ENCODE measurements at places on chromosomes 1 and 21. TPM values are rescaled to one million over a fixed set of nuclear protein-coding genes. Genes with fewer than 3 reads are reported as not detected.

GRCh38 chr1:14508613-14509012, 89.9 kb upstream of the KAZN start:
- DNase-seq, result no peak

Gene GRHL3
- 1.5 TPM for total RNA-seq

DNA sequence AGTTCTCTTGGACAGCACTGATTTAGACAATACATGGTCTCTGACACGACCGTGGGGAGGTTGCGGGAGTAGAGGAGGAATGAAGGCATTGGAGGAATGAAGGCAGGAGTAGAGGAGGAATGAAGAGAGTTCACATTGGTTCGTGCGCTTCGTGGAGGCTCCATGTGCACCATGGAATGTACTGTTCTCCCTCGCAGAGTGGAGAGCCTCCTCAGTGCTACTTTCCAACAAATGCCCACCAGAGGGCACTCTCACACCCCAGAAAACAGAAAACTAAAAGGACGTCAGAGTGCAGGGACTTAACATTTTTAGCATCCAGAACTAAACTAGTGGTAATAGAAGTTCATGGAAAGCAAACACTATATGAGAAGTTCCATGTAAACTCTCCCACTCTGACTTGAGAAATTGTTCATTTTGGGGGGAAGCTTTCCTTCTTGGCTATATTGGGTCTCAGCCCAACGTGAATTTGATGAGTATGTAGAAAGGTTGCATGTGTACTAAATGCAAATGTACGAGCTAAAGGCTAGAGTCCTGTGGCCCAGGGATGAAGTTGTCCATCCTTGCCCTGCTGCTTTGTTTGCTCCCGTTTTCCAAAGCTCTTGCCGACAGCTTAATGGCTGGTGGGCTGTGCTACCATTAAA, 211.6 kb downstream of the LMX1A start:
- peak; percentile 71 for DNase-seq

GRCh38 chr1:44361478-44361877, 6.4 kb upstream of the ERI3 start:
- DNase-seq, result no peak

DNA sequence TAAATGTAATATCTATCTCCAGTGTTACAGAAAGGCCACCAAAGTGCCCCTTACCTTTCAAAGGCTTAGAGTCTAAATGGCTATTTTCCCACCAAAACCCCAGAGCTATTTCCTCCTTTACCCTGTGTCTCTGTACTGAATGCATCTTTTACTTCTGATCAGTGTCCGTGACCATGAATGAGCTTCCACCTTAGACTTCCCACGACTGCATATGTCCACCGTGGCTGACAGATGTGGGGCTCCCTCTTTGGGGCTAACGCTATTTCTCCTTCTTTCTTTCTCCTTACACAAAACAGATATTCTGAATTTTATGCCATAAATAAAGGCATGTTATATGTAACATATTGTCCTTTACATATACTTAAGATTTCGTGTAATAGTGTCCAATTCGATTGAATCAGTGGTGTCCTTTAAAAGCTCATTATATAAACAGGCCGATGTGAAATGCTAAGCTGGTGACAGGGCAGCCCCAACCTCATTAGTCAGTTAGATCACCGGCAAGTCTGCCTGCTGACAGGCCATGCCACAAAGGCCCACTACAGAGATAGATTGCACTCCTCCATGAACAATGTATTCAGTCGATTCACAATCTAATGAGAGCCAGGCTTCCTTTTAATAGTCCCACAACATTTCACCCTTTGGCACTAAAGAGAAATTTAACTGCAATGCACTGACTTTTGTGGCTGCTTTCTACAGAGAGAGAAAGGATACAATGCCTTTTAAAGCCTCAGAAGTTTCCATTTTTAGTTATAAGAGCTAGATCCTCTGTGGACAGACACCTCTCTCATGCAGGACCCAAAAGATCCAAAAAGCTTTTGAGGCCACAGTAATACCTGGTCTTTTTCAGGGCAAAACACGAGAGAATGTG, 297.9 kb downstream of the PCP4 start:
- no peak for DNase-seq

DNA sequence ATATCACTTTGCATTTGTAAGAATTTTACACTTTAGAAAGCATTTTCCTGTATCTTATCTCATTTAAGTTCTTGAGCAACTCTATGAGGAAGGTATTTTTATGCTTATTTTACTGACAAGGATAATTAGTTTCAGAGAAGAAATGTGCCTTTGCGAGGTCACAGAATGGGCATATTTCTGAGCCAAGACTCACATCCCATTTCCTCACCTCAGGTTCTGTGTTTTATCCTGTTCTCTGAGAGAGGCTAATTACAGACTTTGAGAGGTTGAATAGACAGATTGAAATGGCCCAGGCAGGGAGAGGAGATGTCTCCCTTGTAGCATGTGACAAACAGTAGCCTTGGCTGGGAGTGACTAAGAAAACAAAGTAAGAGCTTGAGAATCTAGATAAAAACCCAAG, 39.1 kb upstream of the ZC3H11B start:
- DNase-seq, result no peak

Gene ABCG1
- 4.0 TPM for total RNA-seq

Gene KLHDC9
- 5.8 TPM for total RNA-seq

GRCh38 chr1:68112835-68113243, 62.4 kb upstream of the DIRAS3 start:
- no peak for DNase-seq

Gene C4BPB
- total RNA-seq, result 0.30 TPM

Gene PFKFB2
- 16.8 TPM for total RNA-seq

GRCh38 chr1:170063109-170063826, 11.2 kb downstream of the KIFAP3 start:
- DNase-seq, result no peak

Gene PRAMEF27
- total RNA-seq, result not detected

- DNase-seq, result no peak
Measured at GRCh38 chr1:87305762-87306161, 22.9 kb upstream of the LMO4 start.

GRCh38 chr1:153192697-153193096, 10.5 kb upstream of the LELP1 start:
- DNase-seq, result peak; percentile 73

GRCh38 chr21:17925000-17925610, 105.9 kb upstream of the C21orf91 start:
- peak; percentile 53 for DNase-seq

GRCh38 chr1:221118176-221118937, 239.1 kb downstream of the HLX start:
- DNase-seq, result no peak

Gene TCP10L
- 1.6 TPM for total RNA-seq

Gene ATF3
- total RNA-seq, result 12.5 TPM

DNA sequence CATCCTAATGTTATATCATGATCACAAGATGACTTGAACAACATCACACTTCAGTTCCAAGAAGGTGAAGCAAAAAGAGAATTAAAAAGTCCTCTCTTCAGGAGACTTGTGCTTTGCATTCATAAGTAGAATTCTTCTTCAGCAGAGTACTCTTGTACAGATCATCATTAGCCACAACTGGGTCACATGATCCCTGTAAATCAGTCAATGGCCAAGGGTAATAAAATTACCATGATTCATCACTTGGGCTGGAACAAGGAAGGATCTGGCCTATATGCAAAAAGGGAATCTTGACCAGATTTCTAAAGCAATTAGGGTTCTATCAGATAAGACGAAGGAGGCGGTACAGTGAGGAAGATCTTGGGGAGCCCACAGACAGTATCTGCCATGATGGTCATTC, 458.0 kb upstream of the DEPDC1 start:
- DNase-seq, result no peak

DNA sequence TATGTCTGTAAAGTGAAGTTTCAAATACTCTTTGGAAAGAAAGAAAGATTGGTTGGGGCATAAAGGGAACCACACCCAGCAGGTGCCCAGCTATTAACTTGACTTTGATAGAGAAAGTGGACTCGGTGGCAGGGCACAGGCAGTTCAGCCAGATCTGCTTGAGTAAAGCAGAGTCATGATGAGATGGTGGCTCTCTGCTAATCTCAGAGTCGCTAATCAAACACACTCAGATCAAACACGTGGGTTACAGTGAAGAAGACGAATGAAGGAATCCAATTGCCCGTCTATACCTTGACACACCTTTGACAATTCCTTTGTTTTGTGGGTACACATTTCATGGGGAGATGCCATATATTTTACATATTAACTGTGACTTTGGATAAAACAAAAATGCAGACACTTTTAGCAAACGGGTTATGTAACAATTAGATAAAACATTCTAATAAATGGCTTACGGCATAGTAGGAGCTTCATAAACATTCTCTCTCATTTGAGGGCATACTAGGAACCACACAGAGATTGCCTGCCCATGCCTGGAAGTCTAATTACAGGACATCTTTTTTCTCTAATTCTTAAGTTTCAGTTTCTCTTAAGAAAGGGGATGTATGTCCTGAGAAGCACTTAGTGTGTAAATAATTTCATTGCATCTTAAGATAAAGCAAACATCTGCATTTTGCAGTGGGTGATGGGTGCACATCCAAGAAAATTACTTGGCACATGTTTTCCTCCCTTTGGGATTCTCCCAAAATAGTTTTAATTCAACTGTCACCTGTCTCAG, 7.2 kb downstream of the CBR1 start:
- no peak for DNase-seq

GRCh38 chr1:109786531-109787021, 22.9 kb upstream of the EPS8L3 start:
- no peak for DNase-seq

- no peak for DNase-seq
Measured at GRCh38 chr1:9233241-9233941, 1.2 kb upstream of the H6PD start.

GRCh38 chr1:85566890-85567289, 13.7 kb upstream of the CCN1 start:
- DNase-seq, result no peak

Gene PDC
- not detected for total RNA-seq

Gene TAS1R3
- 0.21 TPM for total RNA-seq

GRCh38 chr1:18373882-18374493, 106.7 kb upstream of the KLHDC7A start:
- peak; percentile 93 for DNase-seq

Gene ZYG11A
- 7.3 TPM for total RNA-seq

- no peak for DNase-seq
Measured at GRCh38 chr1:17360272-17360956, 11.6 kb upstream of the PADI6 start.

Gene ABCA4
- total RNA-seq, result 0.16 TPM

GRCh38 chr1:65572701-65573421, 152.4 kb downstream of the LEPR start:
- DNase-seq, result no peak

DNA sequence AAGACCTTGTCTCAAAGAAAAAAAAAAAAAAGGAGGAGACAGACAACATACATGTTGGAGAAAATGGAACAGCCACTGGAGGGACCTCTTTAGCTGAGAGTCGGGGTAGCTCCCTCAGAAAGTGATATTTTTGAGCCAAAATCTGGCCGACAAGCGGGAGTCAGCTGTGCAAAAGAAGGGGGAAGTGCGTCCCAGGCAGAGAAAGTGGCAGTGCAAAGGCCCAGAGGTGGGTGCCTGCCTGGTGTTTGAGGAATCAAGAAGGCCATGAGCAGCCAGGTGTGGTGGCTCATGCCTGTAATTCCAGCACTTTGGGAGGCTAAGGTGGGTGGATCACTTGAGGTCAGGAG, 6.1 kb upstream of the CROCC start:
- no peak for DNase-seq

GRCh38 chr1:201356701-201357100, 20.8 kb downstream of the TNNT2 start:
- DNase-seq, result no peak

DNA sequence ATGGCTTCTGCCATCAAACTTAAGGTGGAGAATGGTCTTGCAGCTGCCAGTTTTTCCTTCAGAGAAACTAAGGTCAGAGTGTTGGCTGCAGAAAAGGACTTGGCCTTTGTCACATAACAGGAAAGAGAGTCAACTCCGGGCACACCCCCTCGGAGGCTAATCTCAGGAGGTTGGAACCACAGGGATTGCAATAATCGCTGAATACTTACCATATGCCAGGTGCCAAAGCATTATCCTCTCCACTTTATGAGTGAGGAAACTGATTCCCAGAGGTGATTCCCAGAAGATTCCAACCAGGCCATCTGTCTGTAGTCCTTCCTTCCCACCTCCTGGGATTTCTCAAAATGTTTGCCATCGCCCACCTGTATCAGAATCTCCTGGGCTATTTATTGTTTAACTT, 54.0 kb downstream of the LACTBL1 start:
- no peak for DNase-seq

Gene OR2G6
- not detected for total RNA-seq

Data from WTC11 (cell line).